ENCODE measurements at places on chromosomes 7 and 10.
A peak's percentile ranks its signal among the peaks of the same experiment; 100 is the strongest.

GRCh38 chr10:130430852-130431704 lies 294.9 kb downstream of the GLRX3 start:
- no peak for DNase-seq

DNA sequence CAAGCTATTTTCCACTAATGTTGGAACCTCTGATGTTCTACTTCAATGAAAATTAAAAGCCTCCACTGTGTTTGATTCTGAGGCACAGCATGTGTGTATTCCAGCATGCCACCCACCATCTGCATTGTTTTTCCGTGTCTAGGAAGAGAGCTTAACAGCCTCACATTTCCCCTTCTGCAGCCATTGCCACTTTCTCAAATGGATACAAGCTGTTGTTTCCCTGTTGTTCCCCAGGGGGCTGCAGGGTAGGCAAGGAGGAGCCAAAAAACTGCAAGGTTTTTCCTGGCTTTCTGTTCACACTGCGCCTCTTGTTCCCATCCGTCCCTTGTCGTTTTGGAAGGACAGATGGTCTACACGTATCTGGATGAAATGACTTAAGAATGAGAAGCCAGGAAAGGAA lies 72.3 kb upstream of the DNAJB12 start:
- DNase-seq, result no peak

DNA sequence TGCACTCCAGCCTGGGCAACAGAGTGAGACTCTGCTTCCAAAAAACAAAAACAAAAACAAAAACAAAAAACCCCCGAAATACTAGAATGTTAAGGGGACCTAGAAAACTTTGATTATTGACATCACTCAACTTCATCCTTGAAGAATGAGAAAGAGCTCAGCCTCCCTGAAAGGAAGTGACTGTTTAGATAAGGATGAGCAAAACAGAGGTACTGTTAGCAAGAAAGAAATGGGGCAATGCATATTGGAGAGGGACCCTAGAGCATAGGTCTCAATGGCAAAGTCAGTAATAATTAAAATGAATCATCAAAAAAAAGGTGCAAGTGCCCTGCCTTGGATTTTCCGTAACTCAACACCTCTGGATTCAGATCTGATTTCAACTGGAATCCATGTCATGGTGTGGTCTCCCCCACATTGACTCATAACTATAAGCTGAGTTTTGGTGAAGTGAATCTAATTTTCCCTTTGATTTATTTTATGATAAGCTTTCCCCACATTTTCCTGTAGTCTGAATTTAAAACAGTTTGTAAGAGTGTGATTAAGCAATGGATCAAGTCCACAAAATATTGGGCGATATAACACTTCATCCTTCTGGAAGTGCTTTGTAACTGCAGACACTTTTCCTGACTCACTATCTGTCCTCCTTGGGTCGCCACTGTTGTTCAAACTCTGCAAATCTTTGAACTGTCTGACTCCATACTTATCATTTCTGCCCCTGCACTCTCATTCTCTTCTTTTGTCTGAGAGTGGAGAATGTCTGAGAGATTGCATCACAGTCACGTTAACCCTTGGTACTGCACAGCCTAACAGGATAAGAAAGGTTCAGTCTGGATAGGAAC lies 224.8 kb upstream of the LYZL1 start:
- peak; percentile 2 for DNase-seq

DNA sequence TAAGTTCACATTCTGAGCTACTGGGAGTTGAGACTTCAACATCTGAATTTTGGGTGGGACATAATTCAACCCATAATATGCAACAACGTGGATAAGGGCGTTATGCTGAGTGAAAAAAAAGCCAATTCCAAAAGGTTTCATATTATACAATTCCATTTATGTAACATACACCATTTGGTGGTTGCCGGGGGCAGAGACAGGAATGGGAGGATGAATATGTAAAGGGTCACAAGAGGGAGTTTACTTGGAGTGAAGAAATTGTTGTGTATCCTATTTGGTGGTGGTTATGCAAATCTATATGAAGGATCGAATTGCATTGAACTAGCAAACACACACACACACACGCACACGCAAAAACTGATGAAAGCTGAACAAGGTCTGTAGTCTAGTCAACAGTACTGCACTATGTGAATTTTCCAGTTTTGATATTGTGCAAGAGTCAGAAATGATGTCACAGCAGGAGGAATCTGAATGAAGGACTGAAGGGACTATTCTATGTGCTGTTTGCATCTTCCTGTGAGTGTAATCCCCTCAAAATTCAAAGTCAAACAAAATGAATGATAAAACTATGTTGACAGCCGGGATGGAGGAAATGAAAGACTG lies 249.2 kb upstream of the HABP2 start:
- DNase-seq, result no peak

GRCh38 chr7:92623544-92623943 lies 33.4 kb upstream of the FAM133B start:
- DNase-seq, result no peak

- DNase-seq, result no peak
Observed at GRCh38 chr7:28570113-28570969, 158.0 kb downstream of the CREB5 start.

- DNase-seq, result no peak
Observed at GRCh38 chr7:44172803-44173424, 16.3 kb downstream of the GCK start.

GRCh38 chr7:2409745-2410414 lies 6.5 kb downstream of the CHST12 start:
- DNase-seq, result no peak

DNA sequence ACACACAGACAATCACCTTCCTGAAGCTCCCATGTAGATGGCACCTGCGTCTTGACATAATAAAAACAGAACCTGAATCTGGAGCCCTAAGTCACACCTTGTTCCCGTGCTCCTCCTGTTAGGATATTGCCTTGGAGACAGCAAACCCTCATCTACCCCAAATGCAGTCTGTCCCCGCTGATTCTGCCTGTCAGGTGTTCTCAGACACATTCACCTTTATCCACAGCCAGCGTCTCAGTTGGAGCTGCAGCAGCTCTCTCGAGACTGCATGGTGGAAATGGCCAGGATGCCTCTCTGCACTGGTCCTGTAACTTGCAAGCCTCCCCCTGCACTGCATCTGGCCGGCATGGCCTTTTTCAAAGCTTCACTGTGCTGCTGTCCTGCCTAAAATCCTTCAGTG lies 218.0 kb upstream of the ZNF32 start:
- no peak for DNase-seq
